HCT116 (cell line): ENCODE measurements at places on chromosomes 1 and 21.

DNA sequence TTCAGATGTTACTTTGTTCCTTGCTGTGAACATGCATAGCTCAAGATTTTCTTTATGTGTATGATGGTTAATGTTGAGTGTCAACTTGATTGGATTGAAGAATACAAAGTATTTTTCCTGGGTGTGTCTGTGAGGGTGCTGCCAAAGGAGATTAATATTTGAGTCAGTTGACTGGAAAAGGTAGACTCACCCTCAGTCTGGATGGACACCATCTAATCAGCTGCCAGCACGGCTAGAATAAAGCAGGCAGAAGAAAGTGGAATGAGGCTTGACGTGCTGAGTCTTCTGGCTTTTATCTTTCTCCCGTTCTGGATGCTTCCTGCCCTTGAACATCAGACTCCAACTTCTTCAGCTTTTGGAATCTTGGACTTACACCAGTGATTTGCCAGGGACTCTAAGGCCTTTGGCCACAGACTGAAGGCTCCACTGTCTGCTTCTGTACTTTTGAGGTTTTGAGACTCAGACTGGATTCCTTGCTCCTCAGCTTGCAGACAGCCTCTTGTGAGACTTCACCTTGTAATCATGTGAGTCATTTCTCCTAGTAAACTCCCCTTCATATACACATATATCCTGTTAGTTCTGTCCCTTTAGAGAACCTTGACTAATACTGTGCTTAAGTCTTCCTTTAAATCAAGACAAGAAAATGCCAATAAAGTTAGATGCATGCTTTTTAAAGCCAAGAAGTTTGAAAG lies 626.6 kb downstream of the KCNT2 start:
- DNase-seq = no peak

GRCh38 chr1:178531887-178532286 lies 19.0 kb downstream of the TEX35 start:
- no peak for DNase-seq

DNA sequence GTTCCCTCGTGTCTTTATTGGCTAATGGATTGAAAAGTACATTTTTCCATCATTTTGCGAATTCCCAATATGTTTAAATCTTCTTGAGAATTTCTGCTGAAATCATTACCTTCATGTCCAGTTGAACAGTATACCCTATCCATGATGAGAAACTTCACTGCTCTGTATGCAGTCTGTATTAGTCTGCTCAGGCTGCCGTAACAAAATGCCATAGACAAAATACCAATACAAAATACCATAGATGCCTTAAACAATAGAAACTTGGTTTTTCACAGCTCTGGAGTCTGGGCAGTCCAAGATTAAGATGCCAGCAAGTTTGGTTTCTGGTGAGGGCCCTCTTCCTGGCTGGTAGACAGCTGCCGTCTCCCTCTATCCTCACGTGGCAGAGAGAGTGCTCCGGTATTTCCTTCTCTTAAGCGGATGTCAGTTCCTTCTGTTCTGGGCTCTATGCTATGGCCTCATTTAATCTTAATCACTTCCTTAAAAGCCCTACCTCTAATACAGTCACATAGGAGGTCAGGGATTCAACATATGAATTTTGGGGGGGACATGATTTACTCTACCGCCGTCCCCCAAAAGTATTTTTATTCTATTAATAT lies 27.0 kb downstream of the CXADR start:
- no peak for DNase-seq

- DNase-seq = no peak
These were observed 5.3 kb upstream of the EVA1B start for GRCh38 chr1:36328713-36329112.

DNA sequence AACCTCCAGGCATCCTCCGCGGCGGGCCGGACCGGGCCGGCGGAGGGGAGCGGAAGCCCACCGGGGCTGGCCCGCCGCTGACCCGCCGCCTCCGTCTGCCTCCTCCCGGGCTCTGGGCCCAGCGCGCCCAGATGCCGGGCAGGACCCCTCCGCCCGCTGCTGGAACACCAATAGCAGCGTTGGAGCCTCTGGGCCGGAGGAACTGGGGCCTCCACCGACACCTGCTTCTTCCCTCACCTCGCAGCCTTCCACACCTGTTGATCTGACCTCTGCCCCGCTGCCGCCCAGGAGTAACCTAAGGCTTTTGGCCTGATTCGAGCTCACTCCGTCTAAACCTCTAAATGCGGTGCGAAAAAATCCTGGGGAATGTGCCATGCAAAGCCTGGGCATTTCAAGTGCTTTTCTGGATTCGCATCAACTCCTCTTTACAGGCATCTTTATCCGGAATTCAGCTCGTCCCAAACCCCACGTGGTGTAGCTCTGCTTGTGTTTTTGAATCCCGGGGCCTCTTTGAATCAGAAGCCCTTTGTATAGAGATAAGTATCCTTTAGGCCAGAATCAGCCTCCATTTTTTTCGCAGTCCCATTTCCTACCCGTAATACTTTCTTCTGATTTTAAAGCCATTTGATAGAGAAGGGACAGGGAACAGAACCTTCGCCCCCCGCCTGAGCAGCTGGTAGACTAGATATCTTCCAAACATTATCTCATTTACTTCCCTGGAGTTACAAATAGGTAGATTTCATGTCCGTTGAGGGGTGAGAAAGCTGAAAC lies 680 bp upstream of the CNN3 start:
- DNase-seq = no peak

DNA sequence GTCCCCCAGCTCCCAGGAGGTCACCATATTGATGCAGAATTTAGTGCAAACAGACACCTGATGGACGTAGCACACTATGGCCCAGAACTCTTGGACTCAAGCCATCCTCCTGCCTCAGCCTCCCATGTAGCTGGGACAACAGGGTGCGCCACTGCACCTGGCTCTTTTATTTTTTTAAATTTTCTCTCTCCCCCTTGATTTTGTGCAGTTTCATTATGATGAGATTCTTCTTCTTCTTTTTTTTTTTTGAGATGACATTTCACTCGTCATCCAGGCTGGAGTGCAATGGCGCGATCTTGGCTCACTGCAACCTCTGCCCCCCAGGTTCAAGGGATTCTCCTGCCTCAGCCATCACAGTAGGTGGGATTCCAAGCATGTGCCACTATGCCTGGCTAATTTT lies 63.8 kb downstream of the RPS6KA1 start:
- DNase-seq = no peak

DNA sequence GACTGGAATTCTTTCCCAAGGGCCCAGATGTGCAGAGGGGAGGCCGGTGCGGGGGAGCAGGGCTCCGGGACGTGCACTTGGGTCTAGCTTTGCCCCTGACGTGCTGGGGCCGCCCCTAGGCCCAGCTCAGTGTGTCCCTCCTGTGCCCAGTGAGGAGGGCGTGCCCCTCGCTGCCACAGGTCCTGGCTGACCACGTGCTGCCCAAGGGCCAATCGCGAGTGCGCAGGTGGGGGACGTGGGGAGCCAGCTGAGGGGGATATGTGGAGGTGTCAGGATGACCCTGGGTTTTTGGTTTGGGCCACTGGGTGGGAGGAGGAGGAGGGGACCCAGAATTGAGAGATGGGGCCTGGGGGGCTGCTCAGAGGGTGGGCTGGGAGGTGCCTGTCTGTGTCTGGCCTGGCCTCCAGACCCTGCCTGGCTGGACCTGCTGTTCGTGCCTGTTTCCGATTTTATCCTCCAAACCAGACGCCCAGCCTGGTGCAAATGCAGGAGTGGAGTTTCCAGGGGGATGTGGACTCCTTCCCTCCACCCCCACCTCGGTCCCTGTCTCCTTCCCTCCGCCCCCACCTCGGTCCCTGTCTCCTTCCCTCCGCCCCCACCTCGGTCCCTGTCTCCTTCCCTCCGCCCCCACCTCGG lies 6.1 kb upstream of the RNF223 start:
- peak; percentile 42 for DNase-seq

GRCh38 chr1:150876119-150876454 lies 312 bp downstream of the ARNT start:
- peak; percentile 31 for DNase-seq

DNA sequence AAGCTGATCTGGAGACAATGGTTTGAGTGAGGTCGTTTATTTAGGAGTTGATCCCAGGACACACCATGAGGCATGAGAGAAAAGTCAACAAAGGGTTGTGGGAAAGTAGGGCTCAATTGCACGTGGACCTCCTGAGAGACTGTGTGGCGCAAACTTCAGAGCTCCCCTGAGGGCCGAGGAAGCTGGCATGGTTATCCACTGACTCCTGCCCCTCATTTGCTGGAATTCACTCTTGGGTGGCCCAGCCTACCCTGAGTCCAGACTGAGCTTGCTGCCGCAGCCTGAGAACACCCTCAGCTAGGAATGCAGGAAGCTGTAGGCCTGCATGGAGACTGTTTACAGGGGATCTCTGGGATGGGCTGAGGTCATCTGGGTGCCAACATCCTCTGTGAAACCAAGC lies 301.0 kb downstream of the RWDD3 start:
- DNase-seq = no peak

DNA sequence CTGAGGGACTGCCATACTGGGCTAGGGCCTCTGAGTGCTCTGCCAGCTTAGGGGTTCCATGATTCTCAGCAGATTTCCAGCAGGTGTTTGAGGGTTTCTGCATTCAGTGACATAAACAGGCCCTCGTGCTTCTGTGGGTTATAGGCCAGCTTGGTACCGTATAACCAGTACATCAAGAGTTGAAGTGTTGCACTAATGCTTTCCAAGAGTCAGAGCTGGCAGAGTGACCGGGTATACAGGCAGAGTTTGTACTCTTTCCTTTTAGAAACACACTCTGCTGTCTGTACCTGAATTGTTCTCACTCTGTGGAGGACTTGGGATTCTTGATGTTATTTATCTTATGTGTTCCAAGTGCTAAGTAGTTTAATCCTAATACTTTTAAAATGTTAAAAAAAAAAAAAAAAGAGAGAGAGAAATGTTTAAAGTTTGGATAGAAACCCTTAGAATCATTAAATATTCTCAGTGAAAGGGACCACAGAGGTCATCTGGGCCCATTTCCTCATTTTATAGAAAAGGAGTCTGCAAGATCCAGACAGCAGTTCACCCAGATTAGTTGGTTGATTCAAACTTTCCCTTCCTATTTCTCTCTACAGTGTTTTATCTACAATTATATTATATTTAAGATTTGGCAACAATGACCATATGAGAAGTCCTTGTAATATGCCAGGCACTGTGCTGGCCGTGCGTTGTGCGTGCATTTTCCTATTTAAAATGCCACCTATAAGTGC lies 325.8 kb downstream of the KIF26B start:
- no peak for DNase-seq

DNA sequence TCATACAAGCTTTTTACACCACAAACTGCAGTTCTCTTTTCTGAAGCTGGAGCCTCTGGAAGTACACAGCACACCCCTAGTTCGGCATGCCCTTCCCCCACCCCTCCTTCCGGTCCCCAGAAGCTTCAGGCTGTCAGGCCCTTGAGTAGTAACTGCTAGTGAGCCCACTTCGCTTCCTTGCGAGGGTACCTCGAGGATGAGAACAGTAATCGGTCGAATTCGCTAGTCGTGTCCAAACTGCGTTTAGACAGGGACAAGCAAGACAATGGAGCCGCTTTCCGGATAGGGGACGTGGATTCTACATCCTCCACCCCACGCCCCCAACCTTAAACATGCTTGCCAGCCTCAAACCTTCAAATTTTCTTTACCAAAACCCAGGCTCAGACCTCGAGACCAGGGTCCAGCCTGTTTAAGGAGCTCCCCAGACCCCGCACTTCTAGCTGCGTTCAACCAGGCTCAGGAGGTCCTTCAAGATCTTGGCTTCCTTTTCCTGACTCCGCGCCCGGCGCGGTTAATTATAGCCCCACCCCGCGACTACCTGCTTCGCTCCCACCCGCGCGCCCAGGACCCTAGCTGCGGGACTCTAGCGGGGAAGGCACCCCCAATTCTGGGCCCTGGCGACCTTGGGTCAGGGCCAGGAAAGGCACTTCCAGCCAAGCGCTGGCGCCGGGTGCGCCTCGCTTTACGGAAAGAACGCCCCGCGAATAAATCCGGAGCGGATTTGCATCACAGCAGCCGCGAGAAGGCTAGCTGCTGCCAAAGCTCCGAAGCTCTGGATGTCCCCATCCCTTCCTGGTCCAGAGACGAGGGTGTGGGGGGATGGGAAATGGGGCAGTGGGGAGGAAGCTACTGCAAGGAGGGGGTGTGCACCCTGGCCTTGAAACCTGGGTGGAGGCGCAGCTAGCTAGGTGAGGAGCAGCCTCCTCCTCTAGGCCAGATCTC lies 8.1 kb upstream of the TSPAN1 start:
- DNase-seq = no peak

DNA sequence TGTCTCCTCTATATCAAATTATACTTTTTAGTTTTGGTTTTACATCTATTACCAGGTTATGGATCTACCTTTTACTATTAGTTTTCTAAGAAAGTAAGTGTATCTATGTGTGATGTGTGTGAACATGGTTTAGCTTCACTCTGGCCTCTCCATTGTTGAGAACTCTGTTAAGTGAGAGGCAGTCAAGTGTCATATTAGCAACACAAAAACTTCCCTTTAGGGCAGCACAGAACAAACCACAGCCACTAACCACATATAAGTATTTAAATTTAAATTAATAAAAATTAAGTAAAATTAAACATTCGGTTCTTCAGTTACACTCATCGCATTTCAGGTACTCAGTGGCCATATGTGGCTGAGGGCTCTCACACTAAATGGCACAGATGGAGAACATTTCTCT lies 96.6 kb downstream of the DPYD start:
- no peak for DNase-seq

- no peak for DNase-seq
These were observed 77.6 kb upstream of the SYT6 start for GRCh38 chr1:114231301-114231700.

DNA sequence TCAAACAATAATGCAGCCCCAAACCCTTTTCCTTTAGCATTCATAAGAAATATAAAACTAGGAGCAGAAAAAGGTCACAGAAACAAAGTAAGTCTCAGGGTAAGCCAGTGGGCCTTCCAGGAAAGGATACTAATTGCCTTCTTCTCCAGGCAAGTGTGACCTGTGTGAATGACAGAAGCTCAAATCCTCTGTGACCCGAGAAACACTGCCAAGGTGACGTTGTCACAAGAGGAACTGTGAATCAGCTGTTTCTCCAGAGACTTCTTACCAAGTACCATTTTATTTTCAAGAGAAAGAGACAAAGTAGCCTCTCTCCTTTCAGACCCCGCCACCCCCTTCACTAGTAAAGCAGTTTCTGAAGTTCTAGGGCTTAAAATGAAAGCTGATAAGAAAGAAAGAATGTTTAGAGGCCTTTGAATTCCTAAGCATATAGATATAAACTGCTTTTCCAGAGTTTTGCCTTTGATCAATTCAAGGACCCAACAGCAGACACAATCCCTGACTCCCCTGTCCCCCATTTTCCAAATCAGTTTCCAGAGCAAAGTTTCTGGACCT lies 155.6 kb downstream of the NUF2 start:
- DNase-seq = no peak

GRCh38 chr1:236524895-236525184 lies 1.1 kb downstream of the LGALS8 start:
- DNase-seq = no peak

DNA sequence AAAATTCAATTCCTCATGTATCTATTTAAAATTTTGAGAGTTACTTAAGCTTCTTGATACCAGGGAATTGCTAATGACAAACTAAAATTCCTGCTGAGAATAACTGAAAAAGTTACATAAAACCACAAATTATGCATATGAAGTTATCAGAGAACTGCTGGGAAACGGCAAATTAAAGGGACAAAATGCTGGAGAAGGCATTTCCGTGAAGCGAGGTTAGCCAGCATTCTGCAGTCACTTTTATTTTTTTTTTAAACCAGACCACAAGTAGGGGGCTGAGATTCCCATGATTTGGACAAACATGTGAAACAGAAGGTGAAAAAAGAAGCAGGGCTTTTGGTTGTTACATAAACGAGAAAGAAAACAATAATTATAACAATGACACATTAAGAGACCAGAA lies 737.6 kb upstream of the CHRM3 start:
- no peak for DNase-seq

- DNase-seq = no peak
These were observed 41.7 kb downstream of the CD53 start for GRCh38 chr1:110914676-110915075.
